Type B pancreatic cell (in vitro differentiated cells): ENCODE measurements at places on chromosomes 1 and 21. TPM values are rescaled to one million over a fixed set of nuclear protein-coding genes. Genes with fewer than 3 reads are reported as not detected.

DNA sequence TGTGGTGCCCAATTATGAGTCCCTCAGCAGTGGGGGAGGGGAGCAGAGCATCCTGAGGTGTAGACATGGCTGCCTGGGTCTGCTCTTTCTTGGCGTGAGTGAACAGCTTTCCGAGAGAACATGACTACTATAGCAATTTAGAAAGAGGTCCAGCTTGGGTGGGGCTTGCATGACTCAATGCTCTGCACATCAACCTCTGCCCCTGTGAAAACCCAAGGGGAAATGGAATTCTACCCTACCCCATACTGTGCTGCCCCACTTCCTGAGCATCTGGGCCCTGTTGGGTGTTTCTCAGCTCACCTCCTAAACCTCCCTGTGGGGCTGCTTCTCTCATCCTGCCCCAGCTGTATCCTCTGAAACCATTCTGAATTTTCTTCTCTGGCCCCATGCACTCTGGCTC lies 8.2 kb upstream of the AZIN2 start:
- no peak for DNase-seq

GRCh38 chr1:54243022-54243421 lies 43.1 kb downstream of the MRPL37 start:
- no peak for DNase-seq

DNA sequence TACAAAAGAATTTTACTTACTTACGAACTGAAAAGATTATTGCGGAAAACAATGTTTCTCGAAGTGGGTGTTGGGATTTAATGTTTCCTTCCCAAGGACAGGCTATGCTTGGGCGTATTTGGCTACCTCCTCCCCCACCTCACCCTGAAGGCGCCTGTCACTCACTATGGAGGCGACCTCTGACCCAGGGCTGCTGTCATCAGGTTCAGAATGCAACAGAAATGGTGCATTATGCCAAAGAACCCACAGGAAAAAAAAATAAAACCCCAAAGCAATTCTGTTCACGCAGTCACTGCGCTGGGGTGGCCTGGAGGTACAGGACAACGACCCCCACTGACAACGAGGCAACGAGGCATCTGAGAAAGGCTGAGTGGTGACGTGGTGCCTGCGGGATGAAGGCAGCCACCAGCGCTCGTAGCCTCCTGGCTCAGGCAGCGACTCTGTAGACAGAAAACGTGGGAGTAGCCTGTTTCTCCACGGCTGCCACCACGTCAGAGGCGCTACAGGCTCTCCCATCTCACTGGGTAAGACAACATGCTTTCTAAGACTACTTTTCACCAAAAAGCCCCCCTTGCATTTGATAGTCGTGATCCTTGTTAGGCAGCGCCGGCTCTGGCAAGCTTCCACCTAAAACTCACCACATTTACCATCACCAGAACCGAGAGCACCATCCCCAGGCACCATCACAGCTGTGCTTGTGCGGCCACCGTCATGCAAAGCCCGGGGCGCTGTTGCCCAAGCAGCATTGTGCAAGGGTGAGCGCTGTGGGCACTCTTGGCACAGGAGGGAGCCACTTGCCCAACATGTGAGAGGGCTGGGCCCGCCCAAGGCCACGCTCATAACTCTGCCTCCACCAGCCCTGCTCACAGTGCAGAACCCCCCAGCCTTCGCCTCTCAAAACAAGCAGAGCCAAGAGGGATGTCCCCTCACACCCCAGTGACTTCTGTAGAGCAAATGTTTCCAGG lies 14.3 kb downstream of the NADK start:
- no peak for DNase-seq

- no peak for DNase-seq
Observed at GRCh38 chr21:43817157-43818086, 28.0 kb downstream of the RRP1 start.

GRCh38 chr1:83508485-83509151 lies 490.3 kb downstream of the TTLL7 start:
- DNase-seq: no peak

FCRL3 gene
- total RNA-seq: not detected in 2 replicates

INAVA gene
- 37.6 and 38.4 TPM in 2 replicates for total RNA-seq

S100A16 gene
- 173 and 517 TPM in 2 replicates for total RNA-seq

- no peak for DNase-seq
Observed at GRCh38 chr1:8643542-8644536, 173.6 kb downstream of the RERE start.

GRCh38 chr1:228497206-228497605 lies 10.0 kb downstream of the RNF187 start:
- DNase-seq: no peak
